Testis (tissue), 5 donors: ENCODE measurements at places on chromosomes 13 and 19.

DNA sequence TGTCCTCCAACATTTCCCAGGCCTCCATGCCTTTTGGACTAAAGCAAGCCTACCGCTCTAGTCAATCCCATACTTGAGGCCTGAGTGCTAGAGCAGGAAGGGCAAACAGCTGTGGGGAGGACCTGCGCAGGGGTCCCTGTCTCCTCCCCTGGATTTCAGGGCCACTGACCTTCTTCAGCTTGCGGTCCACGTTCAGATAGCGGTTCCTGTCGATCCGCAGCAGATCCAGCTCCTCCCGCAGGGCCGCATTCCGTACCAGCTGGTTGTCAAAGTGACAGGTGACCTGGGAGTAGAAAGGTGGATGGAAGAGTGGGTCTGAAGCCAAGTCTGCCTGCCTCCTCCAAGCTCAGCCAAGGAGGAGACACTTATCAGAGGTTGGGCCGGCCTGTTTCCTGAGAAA lies 14.0 kb upstream of the EMP3 start:
- no peak for DNase-seq

DNA sequence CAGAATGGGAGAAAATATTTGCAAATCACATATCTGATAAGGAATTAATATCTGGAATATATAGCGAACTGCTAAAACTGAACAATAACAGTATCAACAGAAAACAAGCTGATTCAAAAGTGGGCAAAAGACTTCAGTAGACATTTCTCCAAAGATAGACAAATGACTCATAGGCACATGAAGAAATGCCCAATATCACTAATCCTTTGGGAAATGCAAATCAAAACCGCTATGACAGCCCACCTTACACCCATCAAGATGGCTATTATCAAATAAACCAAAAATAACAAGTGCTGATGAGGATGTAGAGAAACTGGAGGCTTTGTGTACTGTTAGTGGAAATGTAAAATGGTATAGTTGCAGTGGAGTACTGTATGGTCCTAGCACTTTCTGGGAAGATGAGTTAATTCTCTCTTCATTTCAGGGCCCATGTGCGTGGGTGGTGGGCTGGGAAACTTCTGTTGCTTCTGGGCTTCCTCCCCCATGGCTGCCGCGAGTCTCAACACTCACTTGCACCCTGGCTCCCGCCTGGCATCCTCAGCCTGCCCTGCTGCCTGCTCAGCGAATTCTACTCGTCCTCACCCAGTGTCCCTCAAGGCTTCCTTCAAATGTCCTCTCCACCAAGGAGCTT lies 12.4 kb upstream of the GJA3 start:
- DNase-seq = no peak

GRCh38 chr13:101049166-101049850 lies 367.0 kb downstream of the NALCN start:
- DNase-seq = no peak

DNA sequence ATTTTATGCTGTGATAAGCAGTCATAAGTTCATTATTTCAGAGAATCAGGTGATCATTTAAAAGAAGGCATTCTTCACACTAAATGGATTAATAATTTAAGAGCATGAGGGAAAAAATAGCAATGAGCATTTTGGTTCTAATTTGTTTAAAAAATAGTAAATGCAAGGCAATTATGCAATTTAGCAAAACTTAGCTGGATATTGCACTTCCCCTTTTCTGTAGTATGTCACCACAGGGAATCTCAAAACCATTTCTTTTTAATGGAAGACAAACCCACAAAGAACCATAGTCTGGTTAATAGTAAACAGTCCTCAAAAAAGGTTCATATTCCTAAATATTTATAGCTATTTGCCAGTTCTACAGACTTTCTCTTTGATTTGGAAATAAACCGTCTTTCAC lies 30.2 kb downstream of the COG6 start:
- no peak for DNase-seq

DNA sequence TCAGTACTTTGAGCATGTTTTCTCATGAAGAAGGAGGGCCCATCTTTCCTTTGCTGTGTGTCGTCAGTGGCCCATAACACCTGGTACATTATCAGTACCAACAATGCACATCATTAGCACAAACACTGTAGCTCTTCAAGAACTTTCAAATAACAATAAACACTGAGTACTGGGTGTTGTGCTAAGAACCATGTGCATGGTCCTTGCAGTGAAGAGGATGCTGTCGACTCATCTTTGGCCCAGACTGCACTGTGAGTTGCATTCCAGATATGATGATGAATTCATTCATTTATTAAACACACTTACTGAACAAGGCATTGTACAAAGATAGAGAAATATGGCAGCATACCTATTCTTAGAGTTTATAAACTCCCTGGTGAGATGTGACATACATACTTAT lies 55.8 kb downstream of the FLT3 start:
- DNase-seq = no peak

GRCh38 chr13:31913459-31913858 lies 118.1 kb upstream of the FRY start:
- no peak for DNase-seq

DNA sequence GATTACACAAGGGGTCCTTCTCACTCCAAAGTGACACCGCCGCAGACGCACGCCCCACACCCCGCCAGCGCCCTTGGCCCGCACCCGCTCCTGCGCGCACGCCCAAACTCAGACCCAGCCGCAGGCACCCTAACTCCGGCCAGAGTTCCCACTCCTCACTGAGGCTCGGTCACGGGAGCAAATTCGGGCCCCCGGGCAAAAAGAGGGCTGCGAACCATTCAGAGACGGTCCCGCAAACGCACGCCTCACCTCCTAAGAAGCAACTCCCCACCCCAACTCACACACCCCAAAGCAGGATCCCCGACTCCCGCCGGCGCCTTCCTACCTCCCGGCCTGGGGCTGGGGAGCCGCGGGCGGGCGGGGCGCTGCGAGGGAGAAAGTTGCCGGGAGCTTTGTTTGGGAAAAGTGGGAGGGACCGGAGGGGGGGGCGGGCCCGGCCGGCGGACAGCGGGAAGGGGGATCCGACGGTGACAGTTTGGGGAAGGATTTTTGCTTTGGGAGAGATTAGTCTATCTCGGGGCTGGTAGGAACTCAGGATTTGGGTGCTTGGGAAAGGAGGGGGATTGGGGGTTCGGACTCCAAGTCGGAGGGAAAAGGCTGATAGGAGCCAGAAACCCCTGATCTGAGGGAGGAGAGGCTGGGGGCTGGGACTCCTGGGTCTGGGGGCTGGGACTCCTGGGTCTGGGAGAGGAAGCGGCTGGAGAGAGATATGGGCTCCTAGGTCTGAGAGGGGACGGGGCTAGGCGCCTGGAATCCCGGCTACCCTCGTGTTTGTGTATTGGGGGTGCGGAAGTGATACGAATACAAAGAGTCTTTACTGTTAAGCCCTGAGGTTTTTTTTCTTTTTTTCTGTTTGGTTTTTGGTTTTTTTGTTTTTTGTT lies at the start of gene TEAD2:
TSS of gene TEAD2 (minus strand) at position 369 of the 881 bp plus-strand sequence. CDS start 2,341 bp downstream, outside the sequence.
- peak; percentile 68 for DNase-seq

DNA sequence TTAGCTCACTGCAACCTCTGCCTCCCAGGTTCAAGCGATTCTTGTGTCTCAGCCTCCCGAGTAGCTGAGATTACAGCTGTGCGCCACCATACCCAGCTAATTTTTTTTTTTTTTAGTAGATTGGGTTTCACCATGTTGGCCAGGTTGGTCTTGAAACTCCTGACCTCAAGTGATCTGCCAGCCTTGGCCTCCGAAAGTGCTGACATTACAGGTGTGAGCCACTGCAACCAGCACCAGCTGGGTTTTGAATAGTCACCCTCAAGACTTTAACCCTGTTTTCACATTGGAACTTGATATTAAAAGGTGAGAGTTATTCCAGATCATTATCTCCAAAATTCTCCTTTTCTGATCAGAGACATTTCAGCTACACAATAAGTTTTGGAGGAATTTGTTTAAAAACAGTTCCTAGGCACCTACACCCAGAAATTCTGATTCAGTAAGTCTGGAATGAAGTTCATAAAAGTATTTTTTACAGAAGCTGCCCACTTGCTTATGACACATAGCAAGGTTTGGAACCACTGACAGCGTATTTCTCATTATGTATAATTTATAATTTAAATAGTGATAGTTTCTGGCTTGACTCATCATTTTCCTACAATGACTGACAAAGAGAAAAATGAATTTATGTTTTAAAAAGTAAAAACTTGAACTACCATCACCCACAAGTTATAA lies 417.3 kb downstream of the DIAPH3 start:
- no peak for DNase-seq

DNA sequence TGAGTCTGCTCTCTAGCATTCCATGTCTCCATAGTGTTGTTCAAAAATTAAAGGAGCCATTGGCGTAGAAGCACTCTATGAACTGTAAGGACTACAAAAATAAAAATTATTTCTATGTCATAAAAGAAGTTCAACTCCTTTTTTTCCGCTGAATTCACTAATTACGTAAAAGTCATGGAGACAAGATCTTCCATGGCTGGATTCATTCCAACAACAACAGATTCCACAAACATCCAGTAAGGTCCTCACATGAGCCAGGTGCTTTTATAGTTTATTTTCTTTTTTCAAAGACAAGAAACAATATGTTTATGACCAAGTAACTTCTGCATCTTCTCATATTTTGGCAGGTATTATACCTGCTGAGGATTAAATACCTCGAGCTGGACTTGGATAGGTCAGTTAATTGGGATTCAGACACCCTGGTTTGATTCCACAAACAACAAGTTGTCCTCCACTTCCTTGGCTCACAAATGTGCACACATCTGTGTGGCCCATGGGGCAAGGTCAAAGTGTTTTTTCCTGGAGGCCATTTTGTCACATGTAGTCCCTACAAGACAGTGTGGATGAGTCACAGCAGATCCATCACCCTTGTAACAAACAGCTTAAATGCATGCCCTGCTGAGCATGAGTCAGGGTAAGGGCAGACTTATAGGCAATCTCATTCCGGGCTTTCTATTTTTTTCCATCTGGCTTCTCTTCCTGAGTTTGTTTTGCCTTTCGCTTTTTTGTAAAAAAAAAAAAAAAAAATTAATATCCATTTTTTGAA lies 475.6 kb downstream of the COG6 start:
- no peak for DNase-seq

DNA sequence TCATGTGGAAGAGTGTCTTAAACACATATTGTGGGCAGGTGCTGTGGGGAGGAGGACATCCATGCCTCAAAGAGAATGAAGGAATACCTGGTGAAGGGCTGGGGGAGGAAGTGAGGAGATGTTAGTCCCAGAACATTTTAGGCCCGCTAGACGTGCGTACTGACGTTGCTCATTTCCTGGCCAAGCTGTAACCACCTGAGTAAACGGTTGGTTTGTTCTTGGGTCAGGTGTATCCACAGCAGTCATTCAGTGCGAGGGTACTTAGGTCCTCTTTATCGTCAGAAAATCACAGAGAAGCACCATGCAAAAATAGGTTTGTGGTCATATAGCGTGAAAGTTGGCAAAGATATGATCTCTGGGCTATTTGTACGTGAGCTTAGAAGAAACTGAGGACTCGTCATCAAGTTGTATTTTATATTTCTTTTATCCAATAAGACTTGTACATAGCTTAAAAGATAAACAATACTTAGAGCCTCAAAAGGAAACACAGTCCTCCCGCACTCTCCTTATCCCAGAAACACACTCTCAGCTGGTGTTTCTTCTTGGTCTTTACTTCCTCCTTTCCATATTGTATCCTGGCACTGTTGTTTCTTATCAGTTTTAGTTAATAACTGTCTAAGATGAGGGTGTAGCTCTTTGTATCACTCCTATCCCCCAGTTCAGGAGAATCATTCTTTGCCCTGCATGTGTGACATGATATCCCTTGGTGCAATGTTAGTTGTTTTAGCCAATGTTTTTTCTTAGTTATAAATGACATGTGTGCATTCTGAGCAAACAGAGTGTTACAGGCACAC lies 52.0 kb downstream of the ARHGEF7 start:
- no peak for DNase-seq

- DNase-seq = no peak
Observed at GRCh38 chr13:99293178-99293577, 14.0 kb downstream of the GPR183 start.

DNA sequence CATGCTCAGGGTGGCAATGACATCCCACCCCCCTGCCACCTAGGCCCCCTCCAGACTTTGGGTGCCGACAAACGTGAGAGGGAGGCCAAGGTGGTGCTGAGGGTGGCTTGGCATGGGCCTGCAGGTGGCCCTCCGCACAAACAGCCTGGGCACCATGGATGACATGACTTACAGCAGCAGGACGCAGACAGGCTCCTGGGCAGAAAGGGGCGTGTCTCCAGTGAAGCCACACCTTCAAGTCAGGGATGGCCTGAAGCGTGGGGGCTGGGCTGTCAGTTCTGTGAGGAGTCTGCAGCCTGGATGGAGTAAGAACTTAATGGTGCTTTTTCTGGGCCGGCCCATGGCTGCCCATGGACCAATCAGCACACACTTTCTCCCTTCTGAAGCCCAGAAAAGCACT lies 25.3 kb downstream of the POMP start:
- DNase-seq = no peak

- no peak for DNase-seq
Observed at GRCh38 chr13:41603917-41604316, 146.6 kb downstream of the RGCC start.

DNA sequence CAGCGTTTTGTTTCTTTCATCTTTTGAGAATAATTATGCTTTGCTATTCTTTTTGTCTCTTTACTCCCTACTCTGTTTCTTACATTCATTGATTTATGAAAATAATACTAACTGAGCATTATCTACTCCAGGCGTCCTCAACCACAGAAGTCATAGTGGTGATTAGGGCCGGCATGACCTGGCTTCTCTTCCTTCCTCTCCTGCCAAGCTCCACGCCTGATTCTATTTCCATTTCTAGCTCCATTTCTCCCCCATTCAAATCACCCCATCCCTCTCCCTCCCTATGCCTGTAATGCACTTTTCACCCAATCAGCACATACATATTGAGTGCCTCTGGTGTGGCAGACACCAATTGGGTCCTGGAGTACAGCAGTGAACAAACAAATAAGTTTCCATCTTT lies 183.2 kb upstream of the GPR12 start:
- no peak for DNase-seq

GRCh38 chr13:79992111-79992510 lies 348.8 kb downstream of the SPRY2 start:
- no peak for DNase-seq

DNA sequence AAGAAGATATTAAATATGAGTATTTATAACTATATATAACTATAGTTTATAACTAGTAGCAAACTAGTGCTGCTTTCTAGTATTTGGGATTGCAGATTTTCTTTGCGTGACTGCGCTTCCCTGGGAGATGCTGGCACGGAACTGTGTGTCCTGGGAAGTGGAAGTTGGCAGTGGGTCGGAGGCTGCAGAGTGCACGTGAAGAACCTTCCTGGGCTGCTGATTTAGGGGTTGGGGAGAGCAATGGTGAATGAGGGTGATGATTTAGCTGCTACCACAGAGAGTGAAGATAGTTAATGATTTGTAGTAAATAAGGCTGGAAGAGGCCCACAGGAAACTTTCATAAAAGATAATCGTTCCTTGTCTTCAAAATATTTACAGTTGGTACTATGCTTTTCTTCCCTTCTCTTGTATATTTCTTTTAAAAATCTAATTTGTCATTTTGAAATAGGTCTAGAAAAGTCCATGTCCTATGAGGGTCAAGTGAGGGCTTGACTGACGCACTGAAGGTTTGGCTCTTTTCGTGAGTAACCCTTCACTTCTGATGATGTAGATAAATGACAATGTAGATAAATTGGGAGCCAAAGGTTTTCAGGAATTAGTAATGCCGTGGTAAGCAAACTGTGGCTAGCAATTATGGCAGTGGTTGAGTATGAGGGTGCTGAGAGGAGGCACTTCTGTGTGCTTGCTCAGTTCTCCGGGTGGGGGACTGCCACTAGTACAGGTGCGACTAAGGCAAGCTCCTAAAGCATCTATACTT lies 3.0 kb upstream of the NAA16 start:
- DNase-seq = no peak

- peak; percentile 5 for DNase-seq
Observed at GRCh38 chr13:111470933-111471332, 150.5 kb downstream of the TEX29 start.
